ENCODE measurements at places on chromosomes 7 and 10.

GRCh38 chr7:54331311-54331710 is 210.9 kb upstream of the VSTM2A start:
- DNase-seq: no peak

DNA sequence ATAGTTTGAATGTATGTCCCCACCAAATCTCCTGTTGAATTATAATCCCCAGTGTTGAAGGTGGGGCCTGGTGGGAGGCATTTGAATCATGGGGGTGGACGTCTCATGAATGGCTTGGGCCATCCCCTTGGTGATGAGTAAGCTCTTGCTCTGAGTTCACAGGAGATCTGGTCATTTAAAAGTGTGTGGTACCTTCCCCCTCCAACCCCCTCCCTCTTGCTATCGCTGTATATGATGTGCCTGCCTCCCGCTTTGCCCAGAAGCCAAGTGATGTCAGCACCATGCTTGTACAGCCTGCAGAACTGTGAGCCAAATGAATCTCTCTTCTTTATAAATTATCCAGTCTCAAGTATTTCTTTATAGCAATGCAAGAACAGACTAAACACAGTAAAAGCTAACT is 103.0 kb downstream of the CNOT4 start:
- no peak for DNase-seq

GRCh38 chr7:110719741-110720140 is 371.2 kb upstream of the LRRN3 start:
- DNase-seq: no peak

DNA sequence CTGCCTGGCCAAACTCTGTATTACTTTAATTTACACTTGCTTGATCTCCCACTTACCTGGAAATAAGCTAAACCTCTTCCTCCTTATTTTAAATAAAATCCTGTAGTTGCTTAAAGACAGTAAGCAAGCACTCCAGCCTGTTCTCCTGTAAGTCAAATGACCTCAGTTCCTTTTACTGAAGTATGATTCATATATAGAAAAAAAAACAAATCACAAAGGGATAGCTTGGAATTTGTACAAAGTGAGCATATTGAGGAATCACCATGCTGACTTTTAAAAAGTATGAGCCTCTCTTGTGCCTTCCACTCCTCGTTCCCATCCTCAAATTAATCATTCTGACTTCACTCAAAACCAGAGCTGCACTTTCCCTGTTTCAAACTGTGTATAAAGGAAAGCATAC is 52.0 kb downstream of the C10orf90 start:
- no peak for DNase-seq

DNA sequence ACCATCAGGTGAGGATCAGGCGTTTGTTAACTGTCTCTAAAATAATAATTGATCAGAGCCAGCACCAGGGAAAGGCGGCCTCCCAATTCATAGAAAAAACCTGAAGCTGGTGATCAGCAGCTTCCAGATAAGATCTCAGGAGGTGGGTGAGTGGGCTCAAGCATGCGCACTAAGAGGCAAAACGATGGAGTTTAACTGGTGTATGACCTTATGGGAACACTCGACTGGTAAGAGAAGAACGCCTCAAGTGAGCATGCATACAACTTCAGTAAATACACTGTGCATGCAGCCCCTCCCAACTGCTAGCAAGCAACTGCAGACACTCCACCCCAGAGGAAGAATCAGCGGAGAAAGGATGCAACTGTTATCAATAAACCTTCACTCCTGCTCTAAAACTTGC is 18.1 kb downstream of the RAPGEF5 start:
- no peak for DNase-seq

DNA sequence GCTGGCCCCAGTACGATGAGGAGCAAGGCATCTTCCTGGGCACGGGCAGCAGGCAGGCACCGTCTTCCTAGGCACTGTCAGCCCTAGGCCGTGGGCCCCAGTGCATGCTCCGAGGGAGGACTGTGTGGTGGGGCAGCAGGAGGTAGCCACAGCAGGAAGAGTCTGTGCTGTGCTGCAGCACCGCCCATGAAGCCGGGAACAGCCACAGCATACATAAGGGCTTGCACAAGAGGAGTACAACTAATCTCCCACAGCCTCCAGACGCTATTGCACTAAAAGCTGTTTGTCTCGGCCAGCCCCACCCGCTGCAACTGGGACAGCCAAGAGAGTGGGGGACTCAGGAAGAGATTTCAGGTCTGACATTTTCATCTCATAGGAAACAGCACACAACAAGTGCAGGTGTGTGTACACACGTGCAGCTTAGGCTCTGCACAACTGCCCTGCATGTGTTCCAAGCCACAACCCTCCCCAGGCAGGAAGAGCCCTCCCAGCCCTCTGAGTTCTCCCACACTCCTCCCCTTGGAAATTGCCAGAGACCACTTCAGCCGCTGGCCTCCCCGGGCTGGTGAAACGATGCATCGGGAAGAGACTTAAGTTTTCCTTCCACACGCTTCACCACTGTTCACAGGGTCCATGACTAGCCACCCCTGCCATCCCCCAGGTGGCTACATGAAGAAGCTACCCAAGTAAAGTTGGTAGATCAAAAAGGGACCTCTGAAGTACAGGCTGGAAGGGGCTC is 88.1 kb upstream of the DDC start:
- DNase-seq: no peak

- no peak for DNase-seq
These were observed 3.1 kb upstream of the ABCC2 start for GRCh38 chr10:99779335-99779734.

Measured in thyroid gland (tissue), 4 donors.